ENCODE measurements at places on chromosomes 7 and 10. TPM values are rescaled to one million over a fixed set of nuclear protein-coding genes. Genes with fewer than 3 reads are reported as not detected.

OR2F1 gene
- not detected for polyA plus RNA-seq

GTF2I gene
- not detected for polyA plus RNA-seq

SPRN gene
- polyA plus RNA-seq, result 3.2 TPM

RAPGEF5 gene
- 17.2 TPM for polyA plus RNA-seq

LDB3 gene
- 427 TPM for polyA plus RNA-seq

VPS26A gene
- 44.1 TPM for polyA plus RNA-seq

CYP2E1 gene
- 1.0 TPM for polyA plus RNA-seq

NME8 gene
- polyA plus RNA-seq, result not detected

TDRD1 gene
- polyA plus RNA-seq, result not detected

DOCK4 gene
- polyA plus RNA-seq, result 9.4 TPM

ASAH2 gene
- polyA plus RNA-seq, result 0.78 TPM

C10orf67 gene
- not detected for polyA plus RNA-seq

KIN gene
- 13.2 TPM for polyA plus RNA-seq

DMBT1 gene
- polyA plus RNA-seq, result 1.6 TPM
